Calu3 (cell line): ENCODE measurements at places on chromosomes 6 and 20.

GRCh38 chr20:52904837-52905236 lies 67.3 kb upstream of the TSHZ2 start:
- DNase-seq, result no peak

DNA sequence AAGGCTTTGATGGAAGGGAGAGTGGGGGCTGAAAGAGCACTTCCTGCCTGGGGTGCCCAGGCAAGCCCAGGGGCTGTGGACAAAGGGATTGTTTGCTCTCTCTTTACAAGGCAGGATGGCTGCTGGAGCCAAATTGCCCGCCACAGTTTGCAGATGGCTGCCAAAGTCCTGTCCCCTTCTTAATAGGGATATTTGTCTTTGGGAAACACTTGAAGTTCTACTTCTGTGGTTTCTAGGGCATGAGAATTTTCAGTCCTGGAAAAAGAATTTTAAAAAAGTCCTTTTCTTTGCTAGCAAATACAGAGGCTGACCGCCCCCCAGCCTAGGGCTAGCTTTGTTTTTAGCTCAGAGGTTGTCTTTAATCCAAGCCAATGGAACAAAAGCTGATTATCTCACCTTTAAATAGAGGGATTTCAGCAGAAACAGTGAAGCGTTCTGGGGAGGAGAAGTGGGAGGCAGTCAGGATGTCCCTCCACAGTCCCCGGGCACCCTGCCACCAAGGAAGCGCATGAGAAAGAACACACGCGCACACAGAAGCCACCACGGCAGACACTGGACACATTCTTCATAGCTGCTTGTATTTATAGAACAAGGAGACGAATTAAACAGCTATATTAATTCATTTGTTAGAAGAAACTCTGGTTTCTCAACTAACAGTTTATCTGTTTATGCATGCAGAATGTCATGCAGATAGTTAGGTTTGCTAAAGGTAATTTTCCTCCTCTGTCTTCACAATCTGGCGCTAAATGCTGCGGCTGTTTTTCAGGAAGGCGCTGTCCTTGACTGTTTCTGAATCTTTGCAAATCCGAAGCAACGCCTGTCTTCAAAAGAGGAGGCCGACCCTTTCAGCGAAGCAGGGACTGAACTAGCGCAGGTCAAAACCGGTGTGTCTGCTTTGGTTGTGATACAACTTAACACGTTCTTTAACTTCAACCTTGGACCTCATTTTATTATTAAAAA lies 736.9 kb downstream of the QKI start:
- no peak for DNase-seq

DNA sequence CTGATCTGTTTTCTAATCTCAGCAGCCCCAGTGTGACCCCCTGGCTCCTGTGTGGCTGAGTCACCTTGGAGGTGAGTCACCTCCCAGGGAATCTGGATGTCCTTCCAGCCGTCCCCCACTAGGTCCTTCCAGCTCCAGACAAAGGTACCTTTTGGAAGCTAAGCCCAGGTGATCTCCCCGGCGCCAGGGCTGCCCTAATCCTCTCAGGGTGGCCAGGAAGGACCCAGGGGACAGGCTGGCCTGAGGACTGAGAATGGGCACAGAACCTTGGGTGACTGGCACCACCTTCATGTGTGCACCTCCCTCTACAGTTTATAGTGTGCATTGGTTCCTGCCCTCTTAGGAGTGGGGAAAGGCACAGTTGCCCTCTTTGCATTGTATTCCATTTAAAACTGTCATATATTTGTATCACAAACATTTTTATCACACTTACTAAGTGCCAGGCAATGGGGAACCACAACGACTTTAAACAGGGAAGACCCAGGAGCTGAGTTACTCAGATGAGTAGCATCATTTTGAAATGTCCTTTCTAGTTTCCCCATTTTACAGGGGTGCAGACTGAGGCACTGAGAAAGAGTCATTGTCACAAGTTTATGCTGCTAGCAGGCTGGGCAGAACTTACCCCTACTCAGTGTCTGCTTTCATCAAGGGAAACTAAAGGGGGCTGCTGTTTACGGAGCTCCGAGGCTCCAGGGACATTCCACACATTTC lies 2.6 kb upstream of the BPIFB4 start:
- peak; percentile 61 for DNase-seq

DNA sequence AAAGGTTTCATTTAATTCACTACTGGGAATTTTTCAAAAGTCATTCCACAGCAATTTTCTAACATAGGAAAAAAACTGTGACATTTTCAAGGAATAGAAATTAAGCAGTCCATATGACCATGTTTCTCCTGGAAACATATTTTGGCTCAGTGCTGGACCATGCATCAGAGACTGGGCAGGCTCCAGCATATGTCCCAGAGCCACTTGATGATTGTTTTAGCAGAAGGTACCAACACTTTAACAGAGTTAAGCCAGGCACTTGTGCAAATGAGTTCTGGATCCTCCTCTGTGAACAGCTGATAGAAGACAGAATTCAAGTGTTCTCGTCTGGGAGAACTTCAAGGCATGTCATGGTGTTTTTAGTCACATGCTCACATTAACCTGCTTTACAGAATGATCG lies 516.3 kb downstream of the COL12A1 start:
- no peak for DNase-seq

GRCh38 chr6:142679907-142680700 lies 264.9 kb downstream of the HIVEP2 start:
- DNase-seq, result no peak
